ENCODE measurements at places on chromosomes 3 and 15.

GRCh38 chr15:96827981-96828380 lies 497.5 kb downstream of the NR2F2 start:
- DNase-seq = no peak

DNA sequence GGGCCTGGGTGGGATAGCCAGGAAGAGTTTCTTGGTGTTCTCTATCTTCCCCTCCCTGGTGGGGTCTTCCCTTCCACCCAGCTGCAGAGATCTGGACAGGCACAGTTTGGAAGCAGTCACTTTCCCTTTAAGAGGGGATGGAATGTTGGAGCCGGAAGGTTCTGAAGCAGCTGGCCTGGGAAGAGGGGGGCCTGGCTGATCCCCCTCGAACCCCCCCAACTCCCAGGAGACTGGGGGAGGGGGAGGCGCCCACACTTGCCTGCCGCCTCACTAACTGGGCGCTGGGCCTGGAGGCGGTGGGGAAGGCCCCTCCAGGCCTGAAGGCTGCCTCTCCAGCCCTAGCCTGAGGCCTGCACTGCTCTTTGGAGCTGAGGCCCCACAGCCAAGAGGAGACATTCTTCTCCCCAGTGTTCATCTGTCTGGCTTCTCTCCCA lies 1.4 kb downstream of the DVL3 start:
- DNase-seq = peak; percentile 4

DNA sequence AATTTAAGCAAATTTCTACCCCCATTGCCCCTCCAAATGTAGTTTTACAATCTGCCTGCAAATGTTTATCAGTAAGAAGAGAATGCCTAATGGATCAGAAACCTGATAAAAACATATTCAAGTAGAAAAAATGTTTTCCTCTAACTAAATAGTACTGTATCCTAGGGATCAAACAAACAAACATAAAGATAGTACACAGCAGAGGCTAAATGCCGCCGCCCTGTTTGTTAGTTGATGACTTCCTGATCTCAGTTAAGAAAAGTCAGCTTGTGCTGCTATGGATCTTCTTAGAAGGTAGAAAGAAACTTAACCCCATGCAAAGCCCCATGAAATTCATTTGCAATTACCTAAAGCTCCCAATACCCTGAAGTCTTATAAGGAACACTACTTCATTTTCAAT lies 387.3 kb upstream of the THBS1 start:
- no peak for DNase-seq

- no peak for DNase-seq
Observed at GRCh38 chr3:185843126-185843525, 18.3 kb upstream of the IGF2BP2 start.

DNA sequence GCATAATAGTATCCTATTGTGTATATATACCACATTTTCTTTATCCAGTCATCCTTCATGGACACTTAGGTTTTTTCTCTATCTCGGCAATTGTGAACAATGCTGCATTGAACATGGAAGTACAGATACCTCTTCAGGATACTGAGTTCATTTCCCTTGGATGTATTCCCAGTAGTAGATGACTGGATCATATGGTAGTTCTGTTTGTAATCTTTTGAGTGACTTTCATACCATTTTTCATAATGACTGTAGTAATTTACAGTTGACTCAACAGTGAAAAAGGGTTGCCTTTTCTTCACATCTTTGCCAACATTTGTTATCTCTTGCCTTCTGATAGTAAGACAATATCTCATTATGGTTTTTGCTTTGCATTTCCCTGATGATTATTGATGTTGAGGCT lies 21.8 kb downstream of the MYH15 start:
- no peak for DNase-seq

DNA sequence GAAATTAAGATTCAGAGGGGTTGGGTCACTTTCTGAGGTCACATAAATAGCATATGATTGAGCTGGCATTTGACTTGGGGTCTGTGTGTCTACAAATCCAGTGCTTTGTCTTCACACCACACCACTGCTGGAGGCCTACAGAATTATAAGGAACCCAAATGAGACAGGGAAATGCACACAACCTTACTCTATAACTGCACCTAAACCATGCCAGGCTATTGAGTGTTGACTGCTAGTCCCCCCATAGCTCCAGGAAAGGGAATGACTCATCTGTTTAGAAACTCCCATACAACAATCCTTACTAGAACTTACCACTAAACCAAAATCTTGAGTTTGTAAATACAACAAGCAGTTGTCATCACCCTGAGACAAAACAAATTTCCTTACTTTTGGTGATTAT lies 16.9 kb upstream of the TSC22D2 start:
- no peak for DNase-seq

- DNase-seq = no peak
Observed at GRCh38 chr3:141170678-141171295, 60.8 kb upstream of the PXYLP1 start.

DNA sequence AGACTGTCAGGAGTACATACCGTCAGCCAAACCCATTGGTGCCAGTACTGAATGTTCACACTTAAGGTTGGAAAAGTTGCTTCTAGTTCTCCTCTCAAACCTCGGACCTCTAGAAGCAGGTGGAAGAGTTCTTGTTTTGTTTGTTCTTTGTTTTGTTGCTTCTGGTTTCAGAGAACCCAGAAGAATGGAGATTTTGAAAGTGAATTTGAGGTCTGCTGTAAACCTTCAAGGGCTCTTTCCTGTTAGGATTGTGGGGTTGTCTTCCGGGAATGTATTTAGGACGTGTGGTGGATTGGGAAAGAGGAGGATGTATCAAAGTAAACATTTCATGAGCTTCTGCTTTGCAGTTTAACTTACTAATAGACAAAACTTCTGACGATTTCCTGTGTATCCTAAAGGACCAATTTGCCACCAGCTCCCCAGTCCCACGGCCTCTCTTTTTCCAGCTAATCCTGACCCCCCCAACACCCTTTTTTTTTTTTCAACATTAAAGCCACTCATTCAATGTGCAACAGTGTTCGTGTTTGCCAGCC lies 50.3 kb downstream of the FILIP1L start:
- DNase-seq = no peak

DNA sequence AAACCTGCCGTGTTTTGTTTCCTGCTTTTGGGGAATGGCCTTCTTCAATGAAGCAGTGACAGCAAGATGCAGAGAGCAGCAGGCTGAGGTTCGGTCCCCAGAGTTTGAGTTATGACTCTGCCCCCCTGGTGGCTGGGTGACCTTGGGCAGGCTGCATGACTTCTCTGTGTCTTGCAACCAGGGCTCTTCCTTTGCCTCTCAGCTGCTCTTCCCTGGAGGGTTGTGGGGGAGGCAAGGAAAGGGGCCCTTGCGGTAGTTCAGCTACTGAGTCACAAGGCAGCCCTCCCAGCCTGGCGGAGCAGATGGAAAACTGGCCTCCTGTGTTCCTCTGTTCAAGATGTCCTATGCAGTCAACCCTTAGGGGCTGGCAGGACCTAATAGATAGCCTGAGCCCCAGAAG lies 17.1 kb downstream of the CTXND1 start:
- DNase-seq = peak; percentile 34

GRCh38 chr3:193780810-193781478 lies 187.9 kb downstream of the OPA1 start:
- peak; percentile 10 for DNase-seq

DNA sequence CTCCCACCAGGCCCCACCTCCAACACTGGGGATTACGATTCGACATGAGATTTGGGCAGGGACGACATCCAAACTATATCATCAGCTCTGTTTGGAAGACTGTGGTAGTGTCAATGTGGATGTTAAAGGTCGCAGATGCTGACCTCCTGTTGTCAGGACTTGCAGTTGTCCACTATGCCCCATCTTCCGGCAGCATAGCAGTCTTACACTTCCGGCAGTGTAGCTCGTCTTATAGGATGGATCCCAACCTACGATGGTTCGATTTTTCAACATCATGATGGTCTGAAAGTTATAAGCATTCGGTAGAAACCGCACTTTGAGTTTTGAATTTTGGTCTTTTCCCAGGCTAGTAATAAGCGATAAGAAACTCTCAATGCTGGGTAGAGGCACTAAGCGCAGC lies 20.6 kb downstream of the CLRN1 start:
- DNase-seq = no peak

DNA sequence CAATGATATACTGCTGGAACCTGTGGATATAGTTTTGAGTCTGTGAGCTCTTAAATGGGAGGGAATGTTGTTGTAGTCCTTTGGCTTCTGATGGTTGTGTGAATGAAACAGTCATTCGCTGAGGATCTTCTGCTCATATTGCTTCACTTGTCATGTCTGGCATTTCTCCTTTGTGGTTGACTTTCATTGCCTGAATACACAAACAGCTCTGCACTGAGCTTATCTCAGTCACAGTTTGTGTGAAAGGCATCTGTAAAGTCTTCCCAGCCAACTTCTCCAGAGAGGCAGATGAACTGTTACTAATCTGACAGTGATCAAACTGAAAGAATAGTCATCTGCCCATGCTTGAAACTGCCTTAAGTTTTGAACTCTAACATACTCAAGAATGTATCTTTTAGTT lies 59.8 kb downstream of the TMED3 start:
- no peak for DNase-seq

DNA sequence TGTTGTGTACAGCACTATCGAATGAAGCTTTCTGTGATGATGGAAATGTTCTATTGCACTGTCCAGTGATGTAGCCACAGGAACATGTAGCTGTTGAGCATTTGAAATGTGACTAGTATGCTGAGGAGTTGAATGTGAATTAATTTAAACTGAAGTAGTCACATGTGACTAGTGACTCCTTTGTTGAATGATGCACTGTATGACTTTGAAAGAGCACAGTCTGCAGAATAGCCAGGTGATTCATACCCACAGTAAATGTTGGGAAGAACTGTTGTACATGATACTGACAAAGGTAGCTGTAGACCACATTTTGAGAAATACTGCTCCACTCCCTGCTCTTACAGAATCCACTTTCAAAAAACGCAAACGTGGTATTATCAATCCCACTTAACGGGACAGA lies 34.0 kb upstream of the ACTL6A start:
- DNase-seq = no peak

DNA sequence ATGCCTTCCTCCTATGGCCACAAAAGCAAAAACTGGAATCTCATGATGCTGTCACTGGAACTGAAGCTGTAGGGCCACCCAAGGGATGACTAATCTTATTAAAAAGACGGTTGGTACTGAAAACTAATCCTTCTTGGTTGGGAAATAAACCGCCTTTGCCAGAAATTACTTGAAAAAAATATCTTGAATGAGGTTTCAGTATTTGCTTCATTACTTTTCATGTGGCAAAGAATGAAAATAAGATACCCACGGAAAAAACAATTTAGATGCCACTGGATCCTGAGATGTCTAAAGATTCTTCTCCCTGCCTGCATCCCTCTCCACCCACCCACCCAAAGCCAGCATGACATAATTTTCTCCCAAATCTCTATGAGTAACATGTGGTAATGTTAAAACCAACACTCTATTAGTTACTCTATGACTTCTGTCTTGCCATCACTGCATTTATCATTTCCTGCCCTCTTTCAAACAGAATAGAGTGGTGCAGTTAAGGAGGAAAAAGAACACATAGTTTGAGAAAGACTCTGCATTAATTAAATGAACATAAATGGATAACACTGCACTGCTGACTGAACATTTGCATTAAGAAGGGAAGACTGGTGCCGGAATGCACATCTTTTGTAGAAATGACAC lies 111.8 kb upstream of the DPH6 start:
- DNase-seq = no peak

- no peak for DNase-seq
Observed at GRCh38 chr15:72502220-72502809, 28.2 kb downstream of the ARIH1 start.

GRCh38 chr15:77069521-77070121 lies 1.3 kb downstream of the TSPAN3 start:
- no peak for DNase-seq

GRCh38 chr3:115666920-115667737 lies 43.8 kb downstream of the GAP43 start:
- DNase-seq = no peak

DNA sequence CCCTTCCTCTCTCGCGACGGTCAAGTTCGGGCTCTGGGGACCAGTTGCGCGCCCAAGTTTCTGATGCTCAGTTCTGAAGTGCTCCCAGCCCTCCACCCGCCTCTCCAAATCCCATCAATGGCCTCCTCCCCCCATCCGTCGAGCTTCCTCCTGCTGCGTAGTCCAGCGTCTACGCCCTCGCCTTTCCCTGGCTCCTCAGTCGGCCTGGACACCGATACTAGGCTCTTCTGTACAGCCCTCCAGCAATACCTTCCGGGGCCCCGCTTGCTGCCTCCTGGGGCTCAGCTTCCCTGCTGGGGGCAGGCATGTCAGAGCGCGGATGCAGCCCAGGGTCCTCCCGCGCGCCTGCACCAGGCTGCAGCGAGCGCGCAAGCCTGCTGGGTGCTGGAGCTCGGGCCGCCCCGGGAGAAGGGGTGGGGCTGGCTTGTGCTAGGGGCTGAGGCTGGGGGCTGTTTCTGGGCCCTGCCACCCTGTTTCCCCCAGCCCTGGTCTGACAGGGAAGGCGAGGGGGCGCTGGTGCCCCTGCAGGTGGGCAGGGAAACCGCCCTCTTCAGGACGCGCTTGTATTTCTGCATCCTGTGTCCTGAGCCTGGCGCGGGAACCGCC lies 353.3 kb upstream of the SUCLG2 start:
- DNase-seq = peak; percentile 45

DNA sequence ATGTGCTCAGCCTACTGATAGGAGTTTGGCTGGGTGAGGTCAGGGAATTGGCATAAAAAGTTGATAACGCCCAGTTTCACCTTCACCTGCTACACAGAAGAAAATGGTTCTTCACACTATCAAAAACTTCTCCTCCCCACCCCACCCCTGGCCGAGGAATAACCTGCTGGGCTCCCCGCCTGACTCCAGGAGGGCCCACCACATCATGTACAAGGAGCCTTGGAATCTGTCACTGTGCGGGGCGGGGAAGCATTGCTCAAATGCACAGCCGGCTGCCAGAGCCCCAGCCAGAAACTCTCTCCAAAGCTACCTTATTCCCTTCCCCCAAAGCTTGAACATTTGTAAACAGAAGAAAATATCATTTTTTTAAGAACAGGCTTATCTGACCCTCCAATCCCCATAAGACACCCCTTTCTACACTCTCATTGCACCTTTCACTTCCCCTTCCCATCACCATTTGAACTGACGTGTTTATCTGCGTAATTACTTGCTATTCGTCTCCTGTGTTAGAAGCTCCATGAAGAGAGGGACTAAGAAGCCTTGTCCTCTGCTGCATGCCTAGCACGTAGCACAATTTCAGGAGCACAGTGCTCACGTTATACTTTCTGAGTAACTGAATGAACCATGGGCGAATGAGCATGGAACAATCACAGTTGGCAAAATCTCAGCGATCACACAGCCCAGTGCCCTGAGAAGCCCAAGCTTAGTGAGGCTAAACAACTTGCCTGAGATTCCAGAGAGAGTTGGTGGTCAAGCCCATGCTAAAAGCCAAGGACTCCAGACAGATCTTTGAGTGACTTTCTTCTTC lies 82.9 kb downstream of the HES1 start:
- no peak for DNase-seq

GRCh38 chr3:56089739-56090138 lies 378.5 kb downstream of the ERC2 start:
- no peak for DNase-seq
